Activated CD4-positive, alpha-beta T cell treated with anti-CD3 and anti-CD28 coated beads, Interleukin-2, amount 50 U/mL, for 4 hours (primary cell): ENCODE measurements at places on chromosomes 6 and 20.

DNA sequence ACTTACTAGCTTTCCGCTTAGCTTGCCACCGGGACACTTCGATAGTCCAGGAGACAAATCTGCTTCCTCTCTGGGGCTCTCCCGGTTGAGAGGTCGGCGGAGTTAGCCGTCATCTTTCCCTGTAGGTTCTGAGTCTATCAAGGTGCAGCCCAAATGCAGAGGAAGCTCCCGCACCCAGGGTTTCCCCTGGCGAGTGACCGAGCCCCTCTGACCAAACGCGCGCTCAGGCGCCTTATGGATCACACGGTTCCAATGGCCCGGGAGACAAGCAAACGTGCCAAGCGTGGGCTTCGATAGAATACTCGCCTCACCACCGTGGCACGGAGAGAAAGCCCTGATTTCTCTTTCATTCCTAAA, 15.8 kb upstream of the FOXC1 start:
- DNase-seq, result no peak

- DNase-seq, result no peak
Measured at GRCh38 chr6:90559931-90560330, 26.9 kb downstream of the MAP3K7 start.

GRCh38 chr6:15595461-15596173, 67.2 kb downstream of the DTNBP1 start:
- no peak for DNase-seq

DNA sequence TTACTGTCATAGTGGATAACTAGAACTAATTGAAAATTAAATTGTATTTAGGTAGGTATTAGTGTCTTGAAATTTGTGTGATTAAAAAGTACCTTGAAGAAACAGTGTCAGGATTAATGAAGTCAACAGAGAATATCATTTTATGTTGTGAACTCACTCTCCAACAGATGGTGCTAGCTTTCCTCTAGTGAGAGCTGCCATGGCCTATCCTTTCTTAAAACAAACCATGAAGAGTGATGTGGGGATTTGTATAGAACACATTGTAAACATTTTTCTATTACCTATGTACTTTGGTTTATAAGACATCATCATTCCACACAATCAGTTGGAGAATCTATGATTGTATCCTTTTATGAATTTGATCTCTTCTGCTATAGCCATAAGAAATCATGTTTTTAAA, 4.8 kb upstream of the SRSF12 start:
- no peak for DNase-seq

GRCh38 chr6:88443554-88443953, 277.4 kb upstream of the CNR1 start:
- no peak for DNase-seq

DNA sequence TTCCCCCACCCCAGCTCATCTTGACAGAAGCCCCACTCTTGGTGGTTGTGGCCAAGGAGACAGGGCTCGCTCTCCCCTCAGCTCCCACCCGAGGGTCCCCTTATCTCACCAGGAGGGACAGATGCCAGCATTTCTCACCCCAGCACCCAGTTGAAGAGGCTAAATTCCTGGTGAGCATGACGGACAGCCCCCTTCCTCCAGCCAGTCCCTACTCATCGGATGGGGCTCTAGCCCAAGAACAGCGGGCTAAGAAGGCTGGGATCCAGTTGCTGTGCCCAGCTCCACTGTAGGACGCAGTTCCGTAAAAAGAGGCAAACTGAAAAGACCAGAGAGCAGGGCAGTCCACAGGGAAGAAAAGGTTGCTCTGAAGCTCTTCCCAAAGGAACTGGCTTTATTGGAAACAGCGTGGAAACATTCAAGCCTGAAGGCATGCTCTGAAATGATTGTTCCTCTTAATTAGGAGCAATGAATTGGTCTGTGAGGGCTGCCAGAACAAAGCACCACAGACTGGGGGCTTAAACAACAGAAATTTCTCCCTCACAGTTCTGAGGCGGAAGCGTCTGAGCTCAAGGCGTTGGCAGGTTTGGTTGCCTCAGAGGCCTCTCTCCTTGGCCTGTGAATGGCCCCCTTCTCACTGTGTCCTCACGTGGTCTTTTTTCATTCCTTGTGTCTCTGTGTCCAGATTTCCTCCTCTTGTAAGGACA, 17.9 kb upstream of the KIF25 start:
- no peak for DNase-seq

DNA sequence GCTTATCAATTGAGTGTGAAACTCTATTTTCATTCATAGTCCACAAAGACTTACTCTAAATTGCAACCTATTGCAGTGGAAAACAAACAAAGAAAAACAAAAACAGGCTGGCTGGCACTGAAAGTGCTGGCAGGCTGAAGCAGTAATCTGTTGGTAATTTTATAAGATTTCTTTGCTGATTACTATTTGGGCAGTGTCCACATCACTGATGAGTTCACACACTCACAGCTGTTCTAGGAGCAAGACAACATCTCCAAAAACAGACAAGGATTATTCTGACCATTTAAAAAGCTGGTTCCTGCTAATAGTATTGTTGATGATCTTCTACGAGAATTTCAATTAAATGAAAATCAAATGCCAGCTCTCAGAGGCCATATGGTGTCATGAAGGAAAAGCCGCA, 26.9 kb downstream of the MARCKS start:
- DNase-seq, result no peak

DNA sequence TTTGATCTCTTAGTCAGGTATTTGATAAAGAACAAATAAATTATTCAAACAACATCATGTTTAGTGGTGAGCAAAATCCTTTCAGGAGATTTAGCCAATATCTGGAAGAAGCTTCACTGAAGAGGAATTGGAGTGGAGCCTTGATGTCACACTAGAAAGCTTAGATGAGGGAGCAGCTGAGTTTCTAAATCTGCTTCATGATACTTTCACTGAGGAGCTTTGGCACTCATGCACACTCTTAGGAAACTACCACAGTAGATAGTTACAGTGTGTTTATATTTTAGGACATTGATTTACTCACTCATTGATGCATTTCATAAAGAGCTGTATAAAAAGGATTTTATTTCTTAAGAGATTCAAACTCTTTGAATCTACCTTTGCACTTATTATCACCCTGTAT, 366.2 kb upstream of the BTBD3 start:
- no peak for DNase-seq

- no peak for DNase-seq
Measured at GRCh38 chr6:112663698-112664097, 316.6 kb downstream of the RFPL4B start.

DNA sequence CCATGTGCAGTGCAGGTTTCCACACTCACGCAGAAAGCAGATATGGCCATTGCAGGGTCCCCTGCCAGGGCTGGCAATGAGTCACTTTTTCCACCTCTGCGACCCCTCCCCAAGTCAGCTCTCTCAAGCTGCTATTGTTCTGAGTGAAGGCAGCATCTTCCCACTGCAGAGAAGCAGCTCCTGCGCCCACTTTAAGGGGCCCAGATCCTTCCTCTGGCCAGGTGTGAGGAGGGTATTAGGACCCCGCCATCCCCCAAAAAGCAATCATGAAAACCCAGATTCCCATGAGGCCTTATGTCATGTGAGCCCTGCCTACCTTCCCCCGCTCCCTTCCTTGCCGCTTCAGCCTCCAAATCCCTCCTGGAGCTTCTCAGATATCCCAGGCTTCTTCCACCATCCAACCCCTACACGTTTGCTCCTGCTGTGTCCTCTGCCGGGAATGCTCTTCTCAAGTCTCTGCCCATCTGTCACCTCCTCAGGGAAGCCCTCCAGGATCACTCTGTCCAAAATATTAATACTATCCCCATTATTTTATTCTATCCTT, 220.3 kb downstream of the NFATC2 start:
- DNase-seq, result no peak

- DNase-seq, result no peak
Measured at GRCh38 chr6:109998159-109998785, 20.2 kb downstream of the GPR6 start.

GRCh38 chr20:41577129-41578009, 40.8 kb downstream of the CHD6 start:
- DNase-seq, result no peak

GRCh38 chr6:28474441-28475219, 31.3 kb upstream of the ZSCAN23 start:
- DNase-seq, result no peak

DNA sequence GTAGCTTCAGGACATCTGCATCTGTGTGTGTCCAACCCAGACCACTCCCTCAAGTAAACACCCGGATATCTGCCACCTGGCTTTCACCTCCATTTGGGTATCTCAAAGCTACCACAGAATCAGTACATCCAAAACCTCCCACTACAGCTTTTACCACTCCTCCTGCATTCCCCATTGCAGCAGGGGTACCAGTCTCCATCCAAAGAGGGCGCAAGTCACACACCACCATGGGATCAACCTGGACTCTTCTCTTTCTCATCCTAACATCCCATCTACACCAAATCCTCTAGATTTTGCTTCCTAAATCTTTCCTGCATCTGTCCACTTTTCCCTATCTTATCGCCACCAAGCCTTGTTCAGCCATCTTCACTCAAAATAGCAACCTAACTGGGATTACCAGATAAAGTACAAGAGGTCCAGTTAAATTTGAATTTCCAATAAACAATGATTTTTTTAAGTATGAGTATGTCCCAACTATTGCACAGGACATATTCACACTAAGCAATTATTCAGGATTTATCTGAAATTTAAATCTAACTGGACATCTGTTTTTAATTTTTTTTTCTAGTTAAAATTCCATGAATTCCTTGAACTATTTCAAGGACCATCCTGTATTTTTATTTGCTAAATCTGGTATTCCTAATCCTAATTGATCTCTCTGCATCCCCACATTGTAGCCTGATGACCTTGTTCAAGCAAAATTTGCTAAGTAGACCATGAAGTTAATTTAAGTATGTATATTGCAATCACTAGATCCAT, 164.3 kb upstream of the MLN start:
- no peak for DNase-seq

DNA sequence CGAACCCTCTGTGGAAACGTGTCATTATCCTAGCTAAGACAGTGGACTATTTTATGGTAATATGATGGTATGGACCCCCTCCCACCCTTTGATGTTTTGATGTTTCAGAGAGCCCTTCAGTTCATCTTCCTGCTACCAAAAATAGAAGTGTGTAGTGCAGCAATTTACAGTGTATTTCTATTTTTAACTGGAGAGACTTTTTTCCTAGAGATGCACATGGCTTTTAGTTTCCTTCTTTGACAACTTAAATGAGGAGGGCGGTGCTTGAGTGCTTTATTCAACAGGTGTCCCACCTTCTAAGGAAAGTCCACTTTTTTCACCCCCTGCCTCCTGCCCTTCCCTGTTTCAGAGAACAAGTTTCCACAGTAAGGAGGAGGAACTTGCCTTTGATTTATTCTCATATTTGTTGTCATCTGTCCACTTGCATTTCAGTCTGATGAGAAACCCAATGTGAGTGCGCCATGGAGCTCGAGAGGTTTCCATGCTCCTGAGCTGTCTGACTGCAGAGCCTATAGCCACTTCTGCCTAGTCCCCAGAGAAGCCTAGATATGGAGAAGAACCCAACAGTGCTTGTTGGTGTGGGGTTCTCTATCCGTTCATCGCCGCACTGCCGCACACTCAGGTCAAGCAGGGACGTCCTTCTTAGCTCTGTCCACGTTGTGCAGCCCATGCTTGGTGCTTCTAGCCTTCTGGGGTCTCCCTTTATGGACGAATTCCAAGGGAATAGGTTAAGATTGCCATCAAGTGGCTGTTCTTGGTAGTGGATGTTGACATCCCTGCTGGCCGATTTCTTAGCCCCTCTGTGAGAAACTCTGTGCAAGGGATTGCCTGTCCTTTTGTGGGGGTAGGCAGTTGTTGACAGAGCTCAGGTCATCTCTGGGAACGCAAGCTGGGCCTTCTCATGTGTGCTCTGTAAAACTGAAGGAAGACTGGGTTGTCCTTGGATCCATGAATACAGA, 144.2 kb downstream of the JARID2 start:
- no peak for DNase-seq

DNA sequence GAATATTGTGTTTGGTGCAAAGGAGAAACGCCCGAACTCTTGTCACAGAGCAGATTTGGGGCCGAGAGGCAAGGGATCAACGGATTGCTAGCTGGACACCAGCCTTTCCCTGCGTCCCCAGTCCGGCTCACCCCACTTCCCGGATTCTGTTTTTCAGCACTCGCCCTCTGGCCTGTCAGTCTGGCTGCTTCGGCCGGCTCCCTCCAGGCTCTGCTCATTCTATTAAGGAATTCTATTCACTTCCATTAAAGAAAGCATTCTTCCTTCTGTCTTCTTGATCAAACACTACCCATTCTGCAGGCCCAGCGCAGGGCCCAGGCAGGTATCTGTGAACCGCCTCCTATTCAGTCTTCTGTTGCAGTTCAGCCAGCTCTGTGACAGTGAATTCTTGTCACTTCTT, 91.7 kb downstream of the RNF182 start:
- no peak for DNase-seq

DNA sequence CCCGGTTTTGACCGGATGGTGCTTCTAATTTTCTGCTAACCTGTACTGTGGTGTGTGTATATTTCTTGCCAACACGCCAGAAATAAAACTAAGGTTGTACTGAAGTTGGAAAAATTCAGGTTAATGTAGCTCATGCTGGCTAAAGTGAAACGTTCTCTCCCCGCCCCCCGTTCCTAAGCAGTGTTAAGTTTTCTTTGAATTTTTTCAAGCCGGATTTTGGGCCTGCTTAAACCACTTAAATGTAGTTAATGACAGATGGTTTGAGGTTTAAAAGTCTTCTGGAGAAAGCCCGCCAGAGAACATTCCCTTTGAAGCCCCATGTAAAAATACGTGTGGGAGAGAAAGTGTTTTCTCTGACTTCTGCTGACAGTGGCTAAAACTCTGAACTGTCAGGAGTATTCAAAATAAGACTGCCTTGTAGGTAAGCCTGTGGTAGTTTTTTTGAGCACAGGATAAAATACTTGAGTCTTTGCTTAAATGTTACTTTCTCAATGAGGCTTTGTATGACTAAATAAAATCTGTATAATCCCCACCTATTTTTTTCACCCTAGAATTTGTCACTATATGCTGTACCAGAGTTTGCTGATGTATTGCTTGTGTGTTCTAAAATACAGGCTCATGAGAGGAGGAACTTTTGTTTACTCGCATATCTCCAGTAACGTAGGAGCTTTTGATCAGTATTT, 101.3 kb downstream of the OR2B2 start:
- DNase-seq, result no peak

DNA sequence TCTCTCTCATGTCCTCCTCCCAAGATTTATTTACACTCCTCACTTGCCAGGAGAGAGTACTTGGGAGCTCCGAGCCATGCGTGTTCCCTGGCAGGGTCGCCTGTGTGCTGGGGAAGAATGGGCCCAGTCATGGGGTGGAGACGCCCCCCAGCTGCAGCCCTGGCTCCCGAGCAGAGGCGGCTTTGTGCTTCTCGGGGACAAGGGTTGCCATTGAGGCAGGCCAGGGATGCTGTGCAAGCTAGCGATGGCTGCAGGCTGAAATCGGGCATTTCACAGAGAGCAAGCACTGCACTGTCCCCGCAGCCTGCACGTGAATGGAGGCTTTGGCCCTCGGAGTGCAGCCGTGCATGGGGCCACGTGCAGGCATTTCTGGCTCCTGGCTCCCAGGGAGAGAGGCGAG, 23.8 kb downstream of the PHACTR3 start:
- DNase-seq, result no peak

- DNase-seq, result no peak
Measured at GRCh38 chr6:78340755-78341154, 526.6 kb upstream of the IRAK1BP1 start.
